Stimulated activated CD4-positive, alpha-beta T cell treated with anti-CD3 and anti-CD28 coated beads, Interleukin-1b, Interleukin-23, amount 100 ng/mL, for 4 hours (primary cell): ENCODE measurements at places on chromosomes 13 and 19.

GRCh38 chr13:89903115-89903514 is 1444.4 kb upstream of the MIR17HG start:
- DNase-seq, result no peak

GRCh38 chr13:103087275-103087674 is 21.1 kb upstream of the SLC10A2 start:
- no peak for DNase-seq

- peak; percentile 90 for DNase-seq
Measured at GRCh38 chr19:47243776-47244547, 12.4 kb upstream of the CCDC9 start.

- DNase-seq, result no peak
Measured at GRCh38 chr13:57003682-57004081, 137.0 kb upstream of the PRR20A start.

DNA sequence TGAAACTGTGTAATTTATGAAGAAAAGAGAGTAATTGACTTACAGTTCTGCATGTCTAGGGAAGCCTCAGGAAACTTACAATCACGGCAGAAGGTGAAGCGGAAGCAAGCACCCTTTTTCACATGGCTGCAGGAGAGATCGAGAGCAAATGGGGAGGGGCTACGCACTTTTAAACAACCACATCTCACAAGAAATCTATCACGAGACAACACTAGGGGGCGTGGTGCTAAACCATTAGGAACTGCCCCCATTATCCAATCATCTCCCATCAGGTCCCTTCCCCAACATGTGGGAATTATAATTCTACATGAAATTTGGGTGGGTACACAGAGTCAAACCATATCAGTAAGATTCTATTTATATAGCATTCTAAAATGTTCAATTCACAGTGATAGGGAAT is 114.8 kb upstream of the TRPC4 start:
- no peak for DNase-seq

DNA sequence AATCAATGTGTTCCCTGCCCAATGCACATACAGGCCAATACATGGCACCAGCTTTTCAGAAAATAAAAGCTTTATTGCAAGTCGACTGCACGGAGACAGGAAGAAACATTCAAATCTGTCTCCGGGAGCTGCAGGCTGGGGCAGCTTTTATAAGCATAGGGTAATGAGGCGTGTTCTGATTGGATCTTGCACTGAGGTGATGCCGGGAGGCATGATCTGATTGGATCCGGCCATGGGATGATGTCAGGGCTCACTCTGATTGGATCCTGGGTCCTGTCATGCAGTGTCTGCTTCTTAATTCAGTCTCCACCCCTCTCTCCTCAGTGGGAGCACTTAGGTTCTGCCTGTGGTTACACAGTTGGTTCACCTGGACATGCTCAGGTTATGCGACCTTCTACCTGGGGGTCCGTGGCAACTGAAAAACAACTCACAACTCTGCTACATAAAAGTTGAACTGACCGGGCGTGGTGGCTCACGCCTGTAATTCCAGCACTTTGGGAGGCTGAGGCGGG is 11.8 kb upstream of the FBN3 start:
- no peak for DNase-seq

GRCh38 chr19:46321653-46322052 is 24.8 kb downstream of the HIF3A start:
- DNase-seq, result no peak

- DNase-seq, result no peak
Measured at GRCh38 chr19:388691-389090, 20.3 kb downstream of the C2CD4C start.
